ENCODE measurements at places on chromosomes 12 and 14.

- H3K36me3 ChIP-seq = no peaks in the 10 kb centered on the region
- peaks cover 2% of the 10 kb centered on the region for H3K27me3 ChIP-seq
- DNase-seq = no peak
- no peak overlapping the region for H3K4me3 ChIP-seq
Observed at GRCh38 chr12:89156340-89156739, 196.0 kb downstream of the DUSP6 start.

DNA sequence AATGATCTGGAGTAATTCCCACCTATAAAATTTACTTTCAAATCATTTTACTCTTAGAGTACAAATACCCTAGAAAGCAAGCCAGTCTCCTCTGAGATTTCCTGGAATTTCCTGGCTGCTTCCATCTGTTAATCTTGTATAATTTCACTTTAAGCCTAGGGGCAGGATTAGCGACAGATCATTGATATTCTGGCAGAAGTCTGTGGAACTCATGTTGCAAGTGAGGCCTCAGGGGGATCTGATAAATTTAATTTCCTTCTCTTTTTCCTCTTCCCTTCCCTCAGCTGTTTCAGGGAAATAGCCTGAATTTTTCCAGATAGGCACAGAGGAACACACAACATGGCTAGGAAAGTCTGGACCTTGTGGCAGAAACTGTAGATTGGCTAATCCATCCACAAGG lies 5.9 kb upstream of the KRT6A start:
- no peaks in the 10 kb centered on the region for H3K36me3 ChIP-seq
- H3K4me3 ChIP-seq = no peak overlapping the region
- peaks cover 7% of the 10 kb centered on the region for H3K27me3 ChIP-seq
- no peak for DNase-seq

- H3K4me1 ChIP-seq = peaks cover 2% of the 10 kb centered on the region
- no peak overlapping the region for H3K4me3 ChIP-seq
- peak overlapping the region; percentile 3 for H3K27ac ChIP-seq
- DNase-seq = no peak
Observed at GRCh38 chr12:84877340-84877739, 35.3 kb downstream of the SLC6A15 start.

- H3K4me1 ChIP-seq = no peaks in the 10 kb centered on the region
- DNase-seq = no peak
- H3K27ac ChIP-seq = no peak overlapping the region
- H3K27me3 ChIP-seq = no peaks in the 10 kb centered on the region
- H3K4me3 ChIP-seq = no peak overlapping the region
- H3K36me3 ChIP-seq = no peaks in the 10 kb centered on the region
Observed at GRCh38 chr12:60251091-60251490, 655.3 kb downstream of the SLC16A7 start.

DNA sequence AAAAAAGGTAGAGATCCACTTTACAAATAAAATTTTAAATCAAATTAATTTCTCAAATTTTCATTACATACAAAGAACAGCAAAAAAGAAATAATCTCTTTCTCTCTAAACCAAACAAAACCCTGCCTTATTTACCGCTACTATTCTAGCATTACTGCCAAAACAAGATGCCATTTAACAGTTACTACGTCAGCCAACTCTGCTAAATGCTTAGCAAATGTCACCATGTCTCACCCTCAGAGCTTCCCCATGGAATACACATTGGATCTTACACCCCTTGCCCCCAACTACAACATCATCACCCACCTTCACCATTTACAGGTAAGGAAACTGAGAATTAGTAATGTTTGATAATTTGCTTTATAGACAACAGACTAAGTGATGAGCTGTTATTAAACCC lies 23.0 kb upstream of the NR2C1 start:
- no peak overlapping the region for H3K27ac ChIP-seq
- H3K36me3 ChIP-seq = no peaks in the 10 kb centered on the region
- H3K4me1 ChIP-seq = no peaks in the 10 kb centered on the region
- H3K4me3 ChIP-seq = no peak overlapping the region

DNA sequence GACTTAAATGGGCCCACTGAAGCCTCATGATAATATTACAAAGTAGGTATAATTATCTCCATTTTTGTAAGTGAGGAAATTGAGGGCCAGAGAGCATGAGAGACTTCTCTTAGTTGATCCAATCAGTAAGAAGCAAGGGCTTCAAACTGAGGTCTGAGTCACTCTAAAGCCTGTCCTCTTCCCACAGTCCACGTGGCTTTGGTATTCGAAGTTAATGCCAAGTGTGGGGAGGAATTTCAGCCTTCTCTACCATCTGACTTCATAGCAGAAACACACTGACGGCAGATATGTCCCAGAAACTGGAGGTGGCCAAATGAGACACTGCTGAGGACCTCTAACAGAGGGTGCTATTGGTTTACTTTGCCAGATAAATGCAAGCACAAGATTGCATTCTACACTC lies 114.4 kb upstream of the OVCH1 start:
- H3K4me1 ChIP-seq = no peaks in the 10 kb centered on the region
- H3K27ac ChIP-seq = no peak overlapping the region
- no peak for DNase-seq
- no peaks in the 10 kb centered on the region for H3K36me3 ChIP-seq
- H3K4me3 ChIP-seq = no peak overlapping the region

DNA sequence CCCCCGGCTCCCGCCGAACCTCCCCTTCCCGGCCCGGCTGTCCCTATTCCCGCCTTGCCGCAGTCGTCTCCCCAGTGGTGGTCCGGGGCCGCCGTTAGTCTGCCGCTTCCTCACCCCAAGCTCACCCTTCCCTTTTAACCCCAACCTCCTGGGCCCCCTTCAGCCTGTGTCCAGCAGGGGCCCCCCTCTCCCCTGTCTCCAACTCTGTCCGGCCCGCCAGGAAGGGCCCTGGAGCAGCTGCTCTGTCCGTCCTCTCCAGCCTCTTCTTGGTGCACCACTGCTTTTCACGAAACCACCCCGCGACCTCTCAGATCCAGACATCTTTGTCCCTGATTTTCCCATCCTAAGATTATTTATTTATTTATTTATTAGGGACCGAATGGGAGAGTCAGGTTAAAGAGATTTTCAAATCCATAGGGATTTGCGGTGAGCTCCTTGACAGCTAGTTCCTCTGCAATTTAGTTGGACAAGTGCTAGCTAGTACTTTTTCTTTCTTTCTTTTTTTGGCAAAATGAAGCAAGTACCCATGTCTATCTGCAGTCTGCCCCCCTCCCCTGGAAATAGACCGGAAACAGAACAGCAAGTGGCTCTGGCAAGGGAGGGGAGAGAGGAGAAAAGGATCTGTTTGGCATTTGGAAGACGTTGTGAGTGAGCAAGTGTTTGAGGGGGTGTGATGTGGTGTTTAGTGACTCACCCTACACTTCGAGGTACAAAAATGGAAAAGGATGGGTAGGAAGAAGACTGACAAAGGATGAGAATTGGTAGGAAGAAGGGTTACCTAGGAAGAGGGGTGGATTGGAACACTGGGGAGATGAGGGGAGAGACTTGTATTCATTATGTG lies 632 bp downstream of the UBR7 start:
- H3K27ac ChIP-seq = peak overlapping the region; percentile 90
- no peaks in the 10 kb centered on the region for H3K27me3 ChIP-seq
- peaks cover under 1% of the 10 kb centered on the region for H3K36me3 ChIP-seq
- peak overlapping the region; percentile 91 for H3K4me3 ChIP-seq
- H3K4me1 ChIP-seq = peaks cover 37% of the 10 kb centered on the region

DNA sequence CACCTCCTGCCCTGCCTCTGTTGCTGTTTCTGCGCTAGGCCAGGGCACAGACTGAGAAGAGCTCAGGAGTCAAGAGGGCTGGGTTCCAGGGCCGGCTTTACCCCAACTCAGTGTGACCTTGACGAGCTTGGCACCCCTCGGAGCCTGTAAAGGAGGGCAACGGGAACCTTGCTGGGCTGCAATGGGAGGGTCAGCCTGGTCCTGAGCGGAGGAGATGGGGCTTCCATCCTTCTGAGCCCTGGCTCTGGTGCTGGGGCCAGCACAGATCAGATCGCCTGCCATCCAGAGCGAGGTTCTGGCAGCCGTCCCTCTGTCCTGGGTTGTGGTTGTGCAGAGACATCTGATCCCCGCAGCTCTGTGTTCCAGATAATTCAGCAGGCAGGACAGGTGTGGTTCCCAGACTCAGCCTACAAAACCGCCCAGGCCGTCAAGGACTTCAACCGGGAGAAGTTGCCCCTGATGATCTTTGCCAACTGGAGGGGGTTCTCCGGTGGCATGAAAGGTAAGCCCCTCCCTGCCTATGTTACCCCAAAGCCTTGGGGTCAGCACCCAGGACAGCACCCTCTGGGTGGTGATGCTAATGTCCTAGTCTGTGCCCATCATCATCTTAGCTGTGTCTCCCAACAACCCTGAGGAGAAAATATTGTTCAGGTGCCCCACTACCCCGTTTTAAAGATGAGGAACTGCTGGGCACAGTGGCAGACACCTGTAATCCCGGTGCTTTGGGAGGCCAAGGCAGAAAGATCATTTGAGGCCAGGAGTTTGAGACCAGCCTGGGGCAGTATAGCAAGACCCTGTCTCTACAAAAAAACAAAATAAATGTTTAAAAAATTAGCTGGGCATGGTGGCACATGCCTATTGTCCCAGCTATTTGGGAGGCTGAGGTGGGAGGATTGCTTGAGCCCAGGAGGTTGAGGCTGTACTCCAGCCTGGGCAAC lies 50.2 kb downstream of the FOXN4 start:
- peaks cover 34% of the 10 kb centered on the region for H3K36me3 ChIP-seq
- no peaks in the 10 kb centered on the region for H3K4me1 ChIP-seq
- no peak overlapping the region for H3K27ac ChIP-seq
- no peak overlapping the region for H3K4me3 ChIP-seq
- H3K27me3 ChIP-seq = no peaks in the 10 kb centered on the region

GRCh38 chr12:49716553-49716952 lies 9.3 kb upstream of the FMNL3 start:
- no peak overlapping the region for H3K4me3 ChIP-seq
- DNase-seq = no peak
- peaks cover 7% of the 10 kb centered on the region for H3K27me3 ChIP-seq

- no peaks in the 10 kb centered on the region for H3K36me3 ChIP-seq
- no peaks in the 10 kb centered on the region for H3K27me3 ChIP-seq
- DNase-seq = no peak
- no peak overlapping the region for H3K27ac ChIP-seq
- H3K4me1 ChIP-seq = peaks cover 5% of the 10 kb centered on the region
Observed at GRCh38 chr14:101956179-101956885, 8.0 kb upstream of the DYNC1H1 start.

DNA sequence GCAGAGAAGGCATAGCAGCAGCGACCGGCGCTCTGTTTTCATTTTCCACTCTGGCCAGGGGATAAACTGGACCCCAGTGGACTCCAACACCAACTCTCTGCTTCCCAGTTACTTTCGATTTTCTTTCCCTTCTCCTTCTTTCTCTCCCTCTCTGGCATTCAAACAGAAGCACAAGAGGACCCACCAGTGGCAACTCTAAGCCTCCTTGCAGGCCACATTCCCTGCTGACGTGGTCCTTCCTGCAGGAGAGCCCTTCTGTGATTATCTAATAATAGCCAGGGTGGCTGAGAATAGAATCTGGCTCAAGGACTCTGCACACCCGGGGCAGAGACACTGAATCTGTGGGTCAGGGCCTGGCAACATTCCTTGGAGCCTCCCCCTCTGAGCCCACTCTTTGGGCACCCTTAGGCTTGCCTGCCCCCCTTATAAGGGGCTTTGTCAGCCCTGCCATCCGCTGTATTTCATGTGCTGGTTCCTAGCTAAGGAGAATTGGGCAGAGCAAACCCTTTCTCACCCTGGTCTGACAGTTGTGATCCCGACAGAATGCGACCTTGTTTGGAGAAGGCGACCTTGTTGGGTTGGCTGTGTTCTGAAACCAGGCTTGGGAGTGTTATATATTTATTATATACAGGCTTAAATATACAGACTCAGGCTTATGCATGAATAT lies 8.2 kb upstream of the HOXC6 start:
- H3K4me3 ChIP-seq = no peak overlapping the region
- peaks cover 23% of the 10 kb centered on the region for H3K27me3 ChIP-seq
- H3K36me3 ChIP-seq = peaks cover 2% of the 10 kb centered on the region
- no peak for DNase-seq
- H3K4me1 ChIP-seq = peaks cover 19% of the 10 kb centered on the region

DNA sequence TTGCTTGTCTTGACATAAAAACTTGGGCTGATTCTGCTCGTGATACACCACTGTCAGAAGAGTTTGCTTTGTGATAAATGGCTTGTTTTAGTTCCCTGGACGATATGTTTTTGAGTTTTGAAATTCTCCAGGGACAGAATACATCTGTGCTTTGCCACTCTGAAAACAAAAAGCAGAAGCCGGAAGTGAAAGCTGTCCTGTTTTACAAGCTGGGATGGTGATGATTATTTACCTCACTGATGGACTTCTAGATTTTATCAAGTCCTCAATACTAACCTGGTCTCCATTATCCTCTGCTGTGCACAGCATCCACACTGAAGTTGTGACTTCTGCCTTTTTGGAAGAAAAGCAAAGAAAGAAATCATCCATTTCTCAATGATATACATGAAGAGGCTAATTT lies 251.6 kb downstream of the TRHDE start:
- H3K36me3 ChIP-seq = no peaks in the 10 kb centered on the region
- H3K4me3 ChIP-seq = peak overlapping the region; percentile 8
- peaks cover 3% of the 10 kb centered on the region for H3K4me1 ChIP-seq

All from memory B cell (primary cell).